Hematopoietic multipotent progenitor cell treated with erythropoietin and hydrocortisone succinate and interleukin-3 and kit ligand, for 8 days (in vitro differentiated cells): ENCODE measurements at places on chromosomes 7 and 10.

DNA sequence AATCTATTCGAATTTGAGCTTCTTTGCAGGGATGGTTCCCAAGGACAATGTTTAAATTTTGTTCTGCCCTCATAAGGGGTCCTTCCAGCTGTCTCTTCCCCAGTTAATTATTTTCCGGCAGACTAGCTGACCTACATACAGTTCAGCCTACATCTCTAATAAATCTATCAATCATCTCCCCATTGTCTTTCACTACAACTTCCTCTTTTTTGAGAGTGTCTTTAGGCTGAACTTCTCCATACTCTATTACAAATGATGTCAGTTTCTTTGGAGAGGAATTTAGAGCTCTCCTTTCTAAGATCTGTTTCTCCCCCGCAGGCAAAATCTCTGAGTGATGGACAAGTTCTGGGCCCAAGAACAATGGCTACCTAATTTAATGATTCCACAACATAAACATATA lies 122.2 kb downstream of the PCLO start:
- no peak for DNase-seq

DNA sequence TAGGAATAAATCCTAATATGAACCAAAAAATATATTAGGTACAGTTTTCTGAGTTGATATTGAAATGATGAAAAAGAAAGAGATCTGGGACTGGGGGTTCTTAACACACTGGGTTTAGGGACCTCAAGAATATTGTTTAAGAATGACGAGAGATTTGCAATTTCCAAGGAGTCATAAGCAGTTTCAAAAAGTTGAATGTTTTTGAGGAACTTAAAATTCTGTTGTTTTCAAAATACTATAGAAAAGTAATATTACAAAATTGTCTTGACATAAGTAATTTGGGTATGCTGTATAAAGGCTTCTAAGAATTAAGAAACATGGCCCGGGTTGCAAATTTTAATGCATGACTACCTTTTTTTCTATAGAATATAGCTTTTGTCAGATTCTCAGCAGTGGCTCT lies 88.1 kb downstream of the AUTS2 start:
- no peak for DNase-seq

DNA sequence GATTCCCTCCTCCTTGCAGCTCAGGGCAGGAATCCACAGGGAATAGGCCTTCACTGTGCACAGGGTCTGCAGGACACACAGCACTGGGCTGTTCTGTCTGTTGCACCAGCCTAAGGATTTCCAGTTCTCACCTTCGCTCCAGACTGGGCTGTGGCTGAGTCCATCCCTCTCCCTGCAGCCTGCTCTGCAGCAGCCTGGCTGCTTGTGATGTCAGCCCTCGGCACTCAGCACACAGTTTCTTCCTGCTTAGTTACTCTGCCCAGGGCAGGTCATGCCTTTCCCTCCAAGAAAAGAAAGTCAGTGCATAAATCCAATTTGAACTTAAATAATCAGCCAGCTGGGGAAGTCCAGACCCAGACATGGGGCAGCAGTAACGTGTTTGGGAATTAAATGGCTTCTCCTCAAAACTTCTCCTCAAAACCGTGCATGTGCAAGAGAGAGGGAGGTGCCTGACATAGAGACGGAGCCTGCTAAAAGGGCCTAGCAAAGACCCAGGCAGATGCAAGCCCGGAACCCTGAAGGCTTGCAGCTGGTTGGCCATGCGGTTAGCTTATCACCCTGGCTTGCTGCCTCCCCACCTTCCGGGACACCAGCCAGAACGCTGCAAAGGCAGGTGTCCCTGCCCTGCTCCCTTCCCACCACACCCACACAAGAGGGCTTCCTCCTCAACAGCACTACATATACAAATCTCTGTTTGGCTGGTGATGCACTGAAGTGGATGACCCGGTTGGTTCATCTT lies 10.9 kb upstream of the GDF2 start:
- DNase-seq: peak; percentile 76

- DNase-seq: no peak
These were observed 104.3 kb upstream of the CAV2 start for GRCh38 chr7:116395141-116395791.

- DNase-seq: no peak
These were observed 128.0 kb downstream of the RSU1 start for GRCh38 chr10:16689227-16689626.

DNA sequence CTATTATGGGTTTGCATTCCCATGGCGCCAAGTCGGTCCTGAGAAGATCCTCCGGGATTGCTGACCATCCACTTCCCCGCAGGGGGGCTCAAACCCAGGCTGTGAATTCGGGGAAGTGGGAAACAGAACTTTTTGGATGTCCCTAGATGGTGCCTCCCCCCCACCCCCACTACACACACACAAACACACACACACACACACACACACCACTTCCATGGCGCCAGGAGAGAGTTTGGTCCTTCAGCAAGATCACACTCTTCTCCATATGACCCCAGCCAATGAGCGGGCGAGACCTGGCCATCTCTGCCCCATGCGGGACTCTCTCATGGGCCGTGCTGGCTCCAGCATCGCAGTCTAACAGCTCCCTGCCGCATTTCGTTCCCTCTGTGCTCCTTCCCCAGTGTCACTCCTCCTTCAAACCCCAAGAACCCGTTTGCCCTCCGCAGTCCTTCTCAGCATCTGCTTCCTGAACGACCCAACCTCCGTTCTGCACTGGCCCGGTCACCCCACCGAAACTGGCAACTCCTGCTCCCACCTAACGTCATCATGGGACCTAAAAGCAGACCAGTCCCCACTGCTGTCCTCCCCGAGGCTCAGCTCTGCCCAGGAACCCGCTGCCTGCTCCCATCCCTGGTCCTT lies 32.1 kb upstream of the TNRC18 start:
- no peak for DNase-seq

DNA sequence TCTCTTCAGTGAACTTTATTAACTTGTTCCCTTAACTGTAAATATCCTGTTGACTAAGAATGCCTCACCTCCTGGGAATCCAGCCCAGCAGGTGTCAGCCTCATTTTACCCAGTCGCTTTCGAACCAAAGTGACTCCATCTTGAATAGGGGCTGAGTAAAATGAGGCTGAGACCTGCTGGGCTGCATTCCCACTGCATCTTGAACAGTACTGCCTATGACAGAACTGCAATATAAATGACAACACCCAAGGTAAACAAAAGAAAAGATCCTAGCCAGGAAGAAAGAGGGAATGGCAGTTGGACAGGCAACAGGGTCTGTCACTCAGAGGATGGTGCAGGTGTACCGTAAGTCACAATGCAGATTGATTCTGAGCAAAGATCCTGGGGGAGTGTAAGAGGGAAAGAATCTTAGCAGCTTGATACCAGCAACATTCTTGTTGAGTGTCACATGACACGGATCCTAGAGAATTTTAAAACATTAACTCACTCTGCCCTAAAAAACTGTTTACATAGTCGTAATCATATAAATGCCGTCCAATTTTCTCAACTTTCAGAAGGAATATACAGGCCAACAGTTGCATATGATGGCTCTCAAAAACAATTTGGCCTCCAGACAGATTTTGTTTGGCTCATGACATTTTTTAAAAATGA lies 4.4 kb upstream of the FAM107B start:
- DNase-seq: no peak

- DNase-seq: no peak
These were observed 118.9 kb downstream of the CFAP58 start for GRCh38 chr10:104472505-104472904.

DNA sequence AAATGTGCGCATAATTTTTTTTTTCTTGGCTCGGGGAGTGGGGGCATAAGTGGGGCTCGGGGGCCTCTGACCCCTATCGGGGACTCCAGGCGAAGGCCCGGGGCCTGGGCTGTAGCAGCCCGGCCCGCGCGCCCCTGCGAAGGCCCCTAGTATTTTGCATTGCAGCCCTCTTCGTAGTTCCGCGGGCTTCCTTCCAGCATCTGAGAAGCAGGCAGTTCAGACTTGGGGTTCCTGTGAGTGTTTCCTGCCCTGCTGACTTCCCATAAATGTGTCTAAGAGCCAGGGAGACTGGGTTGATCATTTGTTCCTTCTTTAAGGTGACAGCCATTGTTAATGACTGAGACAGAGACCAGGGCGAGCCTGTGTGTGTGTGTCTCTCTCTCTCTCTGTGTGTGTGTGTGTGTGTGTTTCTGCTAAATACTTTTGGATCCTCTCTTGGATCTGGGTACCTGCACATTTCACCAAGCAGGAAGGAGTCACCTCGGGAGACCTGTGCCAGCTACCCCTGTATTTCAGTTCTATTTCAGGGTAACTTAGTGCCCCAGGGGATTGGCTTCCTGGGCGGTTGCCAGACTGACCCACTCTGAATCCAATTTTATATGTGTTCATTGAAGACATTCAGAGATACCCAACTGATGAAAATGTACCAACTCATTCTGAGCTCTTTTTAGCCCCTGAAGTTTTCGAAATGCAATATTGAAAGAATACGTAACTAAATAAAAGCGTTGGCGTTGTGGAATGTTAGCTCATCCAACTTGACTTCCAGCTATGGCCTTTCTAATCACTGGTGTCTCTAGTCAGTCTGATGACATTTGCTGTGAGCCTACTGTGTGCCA lies 805 bp downstream of the MSRB2 start:
- peak; percentile 54 for DNase-seq

GRCh38 chr7:79862447-79863210 lies 272.0 kb upstream of the GNAI1 start:
- DNase-seq: no peak

GRCh38 chr7:17320102-17320497 lies 21.6 kb downstream of the AHR start:
- DNase-seq: no peak

DNA sequence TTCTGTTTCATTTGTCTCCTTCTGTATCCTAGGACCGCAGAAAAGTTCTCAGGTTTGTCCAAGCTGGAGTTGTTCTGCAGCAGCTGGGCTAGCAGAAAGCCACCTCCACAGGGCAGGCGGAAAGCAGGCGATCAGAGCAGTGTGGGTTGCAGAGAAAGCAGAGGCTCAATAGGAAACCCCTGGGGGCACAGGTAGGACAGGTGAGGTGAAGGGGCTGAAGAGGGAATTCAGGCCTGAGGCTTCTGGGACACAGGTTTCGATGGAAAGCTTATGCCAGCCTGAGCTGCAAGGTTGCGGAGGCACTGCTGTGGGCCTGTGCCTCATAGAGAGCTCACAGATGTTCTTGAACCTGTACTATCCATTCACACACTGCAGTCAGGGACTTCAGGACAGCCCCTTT lies 194.9 kb upstream of the TPK1 start:
- no peak for DNase-seq

- DNase-seq: no peak
These were observed 203.7 kb upstream of the IMMP2L start for GRCh38 chr7:111765751-111766643.

DNA sequence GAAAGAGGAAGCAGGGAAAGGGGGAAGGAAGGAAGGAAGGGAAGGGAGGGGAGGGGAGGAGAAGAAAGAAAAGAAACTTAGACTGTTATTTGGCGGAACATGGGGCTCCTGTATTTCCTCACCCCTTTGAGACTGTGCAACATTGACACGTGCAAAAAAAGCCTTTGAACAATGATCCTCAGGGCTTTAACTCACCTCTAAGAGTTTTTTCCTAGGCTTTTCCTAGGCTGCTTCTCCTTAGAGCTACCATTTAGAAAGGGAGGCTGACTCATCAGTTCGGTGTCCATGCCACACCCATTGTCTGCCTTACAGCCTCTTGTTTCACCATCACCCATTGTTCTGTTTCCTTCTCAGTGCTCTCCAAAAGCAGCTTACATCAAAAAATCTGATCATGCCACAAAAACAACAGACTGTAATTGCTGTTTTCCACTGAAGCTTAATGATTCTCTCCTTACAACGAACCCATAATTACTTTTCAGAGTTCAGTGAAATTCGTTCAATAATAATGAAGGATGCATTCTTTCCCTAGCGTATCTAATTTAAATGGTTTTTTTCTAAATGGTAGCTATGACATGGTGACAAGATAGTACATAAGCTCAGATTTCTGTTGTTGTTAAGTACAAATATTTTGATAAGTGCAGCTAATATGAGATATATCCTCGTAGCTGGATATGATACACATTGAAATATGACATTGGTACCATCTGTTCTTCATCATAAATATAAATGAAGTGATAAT lies 90.8 kb downstream of the PRLHR start:
- no peak for DNase-seq

GRCh38 chr10:128993911-128994538 lies 473.0 kb upstream of the MGMT start:
- no peak for DNase-seq
